ENCODE measurements at places on chromosomes 3 and 15.

DNA sequence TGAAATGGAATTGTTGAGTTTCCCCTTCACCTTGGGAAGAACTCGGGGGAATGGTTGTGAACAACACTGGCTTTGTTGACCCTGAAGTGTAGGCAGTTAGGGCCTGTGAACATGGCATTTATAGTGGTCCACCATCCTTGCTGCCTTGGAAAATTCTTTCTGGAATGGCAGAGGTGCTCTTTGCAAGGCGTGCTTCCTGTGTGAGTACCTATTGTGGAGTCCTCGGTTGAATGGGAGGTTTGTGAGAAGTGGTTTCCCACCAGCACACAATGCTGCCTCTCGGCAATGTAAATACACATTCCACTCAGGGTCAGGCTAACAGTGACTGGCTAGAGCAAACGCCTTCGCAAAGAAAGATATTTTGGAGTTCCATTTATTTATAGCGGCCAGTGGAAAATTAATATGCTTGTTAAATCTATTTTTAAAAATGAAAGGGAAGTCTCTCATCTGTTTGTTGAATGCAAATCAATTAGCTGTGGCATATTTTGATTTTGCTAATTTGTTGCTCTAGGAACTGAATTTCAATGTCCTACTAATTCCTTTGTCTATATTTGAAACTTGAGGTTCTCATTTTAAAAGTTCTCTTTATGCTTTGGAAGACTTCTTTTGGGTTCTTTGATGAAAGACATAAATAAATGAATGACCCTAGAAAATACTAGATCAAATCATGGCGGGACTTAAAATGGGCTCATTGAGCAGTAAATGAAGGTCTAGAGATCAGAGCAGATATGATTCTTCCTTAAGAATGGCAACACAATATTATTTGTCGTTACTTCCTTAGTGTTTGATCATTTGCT, 59.5 kb downstream of the FNDC3B start:
- DNase-seq, result no peak

- DNase-seq, result no peak
Measured at GRCh38 chr15:45431511-45431910, 53.2 kb upstream of the GATM start.

DNA sequence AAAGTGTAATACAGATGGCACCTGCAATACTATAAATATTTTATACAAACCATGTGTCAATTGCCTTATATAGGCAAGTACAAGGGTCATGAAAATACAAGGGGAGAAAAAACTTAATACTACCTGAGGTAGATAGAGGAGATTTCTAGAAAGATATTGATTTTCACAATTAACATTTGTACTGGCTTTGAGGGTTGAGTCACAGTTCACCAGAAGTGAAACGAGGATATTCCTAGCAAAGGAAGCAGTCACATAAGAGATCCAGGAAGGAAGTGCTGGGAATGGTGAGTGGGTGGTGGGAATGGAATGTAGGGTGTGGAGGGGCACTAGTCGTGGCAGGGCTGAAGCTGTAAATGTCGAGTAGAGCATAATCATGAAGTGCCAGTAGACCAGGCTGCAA, 108.7 kb downstream of the P2RY1 start:
- DNase-seq, result no peak

GRCh38 chr15:90959894-90960293, 5.2 kb downstream of the RCCD1 start:
- DNase-seq, result no peak

DNA sequence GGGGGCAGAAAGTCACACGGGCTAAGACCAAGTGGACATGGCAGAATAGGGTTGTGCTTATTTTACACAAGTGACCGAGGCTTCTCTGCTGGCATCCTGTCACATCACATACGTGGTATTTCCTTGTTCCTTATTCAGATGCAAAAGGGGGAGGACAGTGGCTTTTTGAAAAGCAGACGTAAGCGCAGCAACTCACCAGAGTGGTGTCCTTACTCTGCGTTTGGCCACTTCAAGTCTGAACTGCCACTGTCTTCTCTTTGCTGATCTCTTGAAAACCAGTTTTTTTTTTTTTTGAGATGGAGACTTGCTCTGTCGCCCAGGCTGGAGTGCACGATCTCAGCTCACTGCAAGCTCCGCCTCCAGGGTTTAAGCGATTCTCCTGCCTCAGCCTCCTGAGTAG, 113.2 kb downstream of the SOX2 start:
- DNase-seq, result no peak

DNA sequence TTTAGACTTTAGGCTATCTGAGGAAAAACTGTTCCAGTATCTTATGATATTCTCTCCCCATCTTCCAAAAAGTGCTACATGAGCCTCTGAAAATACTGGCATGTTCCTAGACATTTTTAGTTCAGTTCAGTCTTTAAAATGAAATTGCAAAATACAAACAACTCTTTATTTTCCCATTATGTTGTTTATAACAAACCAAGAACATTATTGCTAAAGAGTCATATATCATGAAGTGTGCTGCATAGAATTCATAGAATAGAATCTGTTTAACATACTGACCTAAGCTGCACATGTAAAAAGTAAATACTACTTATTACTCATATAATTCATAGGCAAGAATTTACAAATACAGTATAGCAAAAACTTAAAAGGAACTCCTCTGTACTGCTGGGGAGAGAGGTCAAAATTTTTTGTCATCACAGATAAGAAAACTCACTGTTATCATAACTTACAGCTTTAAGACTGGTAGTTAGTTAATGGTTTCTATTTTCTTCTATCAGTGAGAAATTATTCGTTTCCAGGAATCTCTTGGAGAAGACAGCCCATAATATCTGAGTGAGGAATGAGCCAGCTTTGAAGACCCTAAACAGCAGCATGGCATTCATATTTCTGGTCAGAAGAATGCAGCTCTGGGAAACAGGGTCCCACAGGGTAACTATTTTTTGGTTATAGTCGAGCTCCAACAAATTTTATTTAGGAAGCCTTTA, 32.2 kb downstream of the FILIP1L start:
- no peak for DNase-seq

- no peak for DNase-seq
Measured at GRCh38 chr3:30539772-30540171, 66.6 kb upstream of the TGFBR2 start.

DNA sequence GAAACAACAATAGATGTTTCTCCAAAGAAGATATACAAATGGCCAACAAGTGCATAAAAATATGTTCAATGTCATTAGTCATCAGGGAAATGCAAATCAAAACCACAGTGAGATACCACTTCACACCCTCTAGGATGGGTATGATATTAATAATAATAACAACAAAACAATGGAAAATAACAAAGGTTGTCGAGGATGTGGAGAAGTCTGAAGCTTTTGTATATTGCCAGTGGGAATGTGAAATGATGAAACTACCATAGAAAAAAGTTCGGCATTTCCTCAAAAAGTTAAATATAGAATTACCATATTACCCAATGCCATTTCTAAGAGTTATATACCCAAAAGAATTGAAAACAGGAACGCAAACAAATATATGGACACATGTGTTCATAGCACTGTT, 10.8 kb downstream of the BHLHE40 start:
- DNase-seq, result no peak

DNA sequence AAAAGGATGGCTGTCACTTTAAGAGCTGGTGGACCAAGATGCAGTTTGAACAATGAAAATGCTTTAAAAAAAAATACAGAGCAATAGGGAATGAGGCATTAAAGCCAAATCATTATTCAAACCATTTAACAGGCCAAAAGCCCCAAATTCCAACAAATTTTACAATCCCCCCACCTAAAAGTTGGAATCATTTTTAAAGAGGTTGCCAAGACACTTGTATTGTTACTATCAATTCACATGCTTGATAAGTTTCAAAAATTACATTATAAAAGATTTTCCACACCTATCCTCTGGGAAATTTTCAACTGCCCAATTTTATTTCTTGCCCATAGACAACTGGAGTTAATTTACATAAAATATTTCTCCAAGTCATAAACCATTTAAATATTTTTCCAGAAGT, 192.3 kb upstream of the ARHGEF26 start:
- DNase-seq, result no peak

- DNase-seq, result no peak
Measured at GRCh38 chr3:66933233-66933632, 64.9 kb upstream of the KBTBD8 start.

DNA sequence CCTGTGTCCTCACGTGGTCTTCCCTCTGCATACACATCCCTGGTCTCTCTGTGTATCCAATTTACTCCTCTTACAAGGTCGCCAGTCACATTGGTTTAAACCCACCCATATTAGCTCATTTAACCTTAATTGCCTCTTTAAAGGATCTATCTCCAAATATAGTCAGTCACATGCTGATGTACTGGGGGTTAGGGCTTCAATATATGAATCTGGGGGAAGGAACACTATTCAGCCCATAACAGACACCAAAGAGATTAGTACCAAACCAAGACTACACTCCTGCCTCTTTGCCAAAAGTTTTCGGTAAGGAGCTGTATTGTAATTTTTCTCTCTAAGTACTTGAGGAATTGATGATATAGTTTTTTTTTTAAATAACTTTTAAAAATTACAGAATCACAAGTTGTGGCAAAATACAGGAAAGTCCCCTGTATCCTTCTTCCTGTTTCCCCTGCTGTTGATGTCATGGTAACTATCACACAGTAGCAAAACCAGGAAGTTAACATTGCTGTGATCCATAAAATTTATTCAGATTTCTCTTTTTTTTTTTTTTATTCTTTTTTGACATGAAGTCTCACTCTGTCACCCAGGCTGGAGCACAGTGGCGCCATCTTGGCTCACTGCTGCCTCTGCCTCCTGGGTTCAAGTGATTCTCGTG, 67.8 kb downstream of the SLCO3A1 start:
- DNase-seq, result no peak

GRCh38 chr3:192246847-192247559, 480.3 kb downstream of the FGF12 start:
- no peak for DNase-seq

GRCh38 chr3:176526225-176526624, 671.1 kb downstream of the TBL1XR1 start:
- no peak for DNase-seq

DNA sequence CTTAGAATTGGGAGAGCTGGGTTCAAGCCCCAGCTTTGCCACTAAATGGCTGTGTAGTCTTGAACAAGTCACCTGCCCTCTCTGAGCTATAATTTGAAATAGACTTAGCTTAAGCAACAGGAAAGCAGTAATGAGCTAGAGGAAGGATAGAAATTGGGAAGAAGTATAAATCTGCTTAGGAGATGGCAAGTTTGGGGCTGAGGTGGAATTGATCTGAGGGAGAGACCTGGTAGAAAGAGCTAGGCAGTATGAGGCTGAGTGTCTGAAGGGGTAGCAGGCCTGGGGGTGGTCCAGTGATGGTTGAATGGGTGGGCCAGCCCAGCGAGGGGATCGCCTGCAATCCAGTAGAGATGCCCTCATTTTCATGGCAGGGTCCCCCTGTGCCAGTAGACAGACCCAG, 22.9 kb downstream of the LPP start:
- no peak for DNase-seq

GRCh38 chr15:38069511-38070011, 135.1 kb downstream of the TMCO5A start:
- no peak for DNase-seq

DNA sequence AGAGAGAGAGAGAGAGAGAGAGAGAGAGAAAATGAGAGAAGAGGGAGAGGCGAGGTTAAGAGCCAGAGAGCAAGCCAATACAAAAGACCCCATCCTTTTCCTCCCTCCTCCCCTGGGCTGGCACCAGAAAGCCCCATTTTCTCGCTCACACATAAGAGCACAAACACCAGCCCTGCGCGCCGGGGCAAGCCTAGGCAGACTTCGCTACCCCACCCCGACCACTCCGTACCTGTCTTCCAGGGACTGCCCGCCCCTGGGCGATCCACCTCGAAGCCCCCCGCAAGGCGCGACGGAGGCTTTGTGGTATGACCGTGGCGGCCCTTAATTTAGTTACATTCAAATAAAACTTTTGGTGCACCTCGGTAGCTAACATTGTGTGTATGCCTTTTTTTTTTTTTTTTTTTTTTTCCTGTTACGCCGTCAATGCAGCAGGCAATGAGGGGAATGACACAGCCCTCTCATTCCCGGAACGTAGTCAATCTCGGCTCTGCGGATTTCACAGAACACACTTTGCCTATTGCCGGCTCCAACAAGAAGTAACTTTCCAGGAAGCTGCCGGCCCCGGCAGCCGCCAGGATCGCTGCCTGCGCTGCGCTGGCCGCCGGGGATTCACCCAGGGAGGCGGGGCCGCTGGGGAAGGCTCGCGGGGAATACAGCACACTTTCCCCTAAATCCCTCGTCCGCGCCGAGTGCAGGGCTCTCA, 7.7 kb downstream of the BCL6 start:
- peak; percentile 72 for DNase-seq

- DNase-seq, result no peak
Measured at GRCh38 chr3:168260859-168261258, 165.1 kb upstream of the GOLIM4 start.

DNA sequence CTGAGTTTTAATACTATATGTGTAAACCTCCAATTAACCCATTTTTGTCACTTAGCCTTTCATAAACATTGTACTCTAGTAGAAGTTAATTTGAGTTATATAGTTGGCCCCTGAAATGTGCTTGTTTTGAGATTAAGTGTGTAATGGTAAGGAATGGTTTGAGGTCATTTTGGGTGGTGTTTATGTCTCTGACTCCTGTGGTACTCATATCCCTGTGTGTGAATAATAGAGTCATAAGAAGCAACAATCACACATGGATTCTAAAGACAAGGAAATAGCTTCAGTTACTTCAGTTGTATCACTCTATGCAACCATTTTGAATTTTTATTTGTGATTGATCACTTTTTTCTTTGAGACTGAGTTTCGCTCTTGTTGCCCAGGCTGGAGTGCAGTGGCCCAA, 408.5 kb downstream of the MFSD1 start:
- DNase-seq, result no peak

DNA sequence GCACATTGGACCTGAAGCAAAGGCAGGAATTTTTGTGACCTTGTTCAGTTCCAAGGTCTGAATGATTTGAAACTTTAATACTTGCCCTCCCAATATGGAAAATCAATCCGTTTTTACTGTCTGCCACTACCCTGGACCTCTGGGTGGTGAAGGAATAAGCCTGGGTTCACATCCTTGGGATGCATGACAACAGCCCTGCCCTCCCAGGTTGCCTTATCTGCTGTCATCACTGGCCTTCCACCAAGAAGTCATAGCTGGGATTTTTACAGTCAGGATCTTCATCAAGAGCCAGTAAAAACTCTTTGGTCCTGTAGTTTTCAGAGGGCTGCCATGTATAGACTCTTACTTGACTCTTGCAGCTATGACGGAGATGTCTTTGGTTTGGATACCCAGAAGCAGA, 128.6 kb downstream of the MYLK start:
- DNase-seq, result no peak

- no peak for DNase-seq
Measured at GRCh38 chr15:95596496-95596895, 734.0 kb upstream of the NR2F2 start.
